ENCODE measurements at places on chromosomes 6 and 20.

GRCh38 chr6:21582651-21583050 is 10.9 kb upstream of the SOX4 start:
- no peak for DNase-seq

- no peak for DNase-seq
Measured at GRCh38 chr6:43877463-43878126, 107.6 kb downstream of the VEGFA start.

- no peak for DNase-seq
Measured at GRCh38 chr6:20467437-20467836, 65.8 kb downstream of the E2F3 start.

DNA sequence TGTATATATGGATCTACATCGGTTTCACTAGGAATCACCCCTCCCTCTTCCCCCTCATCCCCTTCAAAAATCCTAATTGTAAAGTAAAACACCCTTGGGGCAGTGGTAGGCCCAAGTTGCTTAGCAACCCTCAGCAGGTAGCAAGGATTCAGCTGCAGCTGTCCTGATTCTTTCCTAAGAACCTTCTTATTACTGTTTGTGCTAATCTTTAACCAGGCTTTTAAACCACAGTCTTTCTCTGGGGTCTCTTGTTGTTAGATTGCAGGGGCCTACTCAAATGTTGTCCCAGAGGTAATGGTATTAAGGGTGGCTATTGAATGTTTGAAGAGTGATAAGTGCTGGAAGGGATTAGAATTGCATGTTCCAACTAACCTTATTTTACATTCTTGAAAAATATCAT is 46.4 kb downstream of the PRL start:
- no peak for DNase-seq

GRCh38 chr6:139917951-139918630 is 543.6 kb upstream of the CITED2 start:
- no peak for DNase-seq

- peak; percentile 10 for DNase-seq
Measured at GRCh38 chr6:14212020-14212419, 94.4 kb downstream of the CD83 start.

DNA sequence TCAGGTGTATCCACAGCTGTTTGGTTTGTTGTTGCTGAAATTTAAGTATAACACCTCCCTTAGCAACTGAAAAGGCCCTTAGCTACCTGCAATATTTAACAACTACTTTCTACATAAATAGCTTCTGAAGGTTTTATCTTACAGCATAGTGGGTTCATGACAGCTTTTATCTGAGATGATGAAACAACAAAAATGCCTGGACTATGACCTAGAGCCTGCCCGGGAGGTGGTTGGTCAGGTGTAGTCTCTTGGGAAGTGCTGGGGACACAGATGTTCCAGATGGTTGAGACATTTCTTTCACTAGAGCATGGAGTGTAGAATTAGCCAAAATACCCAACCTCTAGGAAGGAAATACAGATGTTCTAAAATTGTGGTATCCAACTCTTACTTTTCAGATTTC is 705.4 kb downstream of the MAFB start:
- no peak for DNase-seq

DNA sequence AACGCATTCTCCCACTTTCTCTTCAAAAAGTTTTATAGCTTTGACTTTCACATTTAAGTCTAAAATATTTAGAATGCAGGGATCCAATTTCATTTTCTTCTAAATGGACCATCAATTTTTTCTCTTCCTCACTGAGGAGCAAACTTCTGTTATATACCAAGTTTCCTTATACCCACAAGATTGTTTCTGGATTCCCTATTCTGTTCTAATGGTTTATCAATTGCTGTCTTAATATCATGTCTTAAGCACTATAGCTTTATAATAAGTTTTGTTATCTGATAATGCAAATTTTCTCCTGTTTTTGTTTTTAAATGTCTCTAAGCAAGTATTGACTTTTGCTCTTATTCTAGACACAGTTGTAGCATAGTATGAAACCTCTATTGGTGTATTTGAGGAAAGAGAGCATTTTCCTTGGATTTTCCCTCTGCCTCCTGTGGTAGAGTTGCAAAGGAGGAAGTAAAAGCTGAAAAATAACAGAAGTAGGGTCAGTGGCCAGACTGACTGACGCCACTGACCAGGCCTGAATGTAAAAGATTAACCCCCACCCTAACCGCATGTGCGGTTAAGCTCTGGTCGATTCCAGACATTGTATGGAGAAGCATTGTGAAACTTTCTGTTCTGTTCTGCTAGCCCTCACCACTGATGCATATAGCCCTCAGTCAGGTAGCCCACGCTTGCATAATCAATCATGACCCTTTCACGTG is 40.3 kb downstream of the GPX5 start:
- DNase-seq, result no peak

DNA sequence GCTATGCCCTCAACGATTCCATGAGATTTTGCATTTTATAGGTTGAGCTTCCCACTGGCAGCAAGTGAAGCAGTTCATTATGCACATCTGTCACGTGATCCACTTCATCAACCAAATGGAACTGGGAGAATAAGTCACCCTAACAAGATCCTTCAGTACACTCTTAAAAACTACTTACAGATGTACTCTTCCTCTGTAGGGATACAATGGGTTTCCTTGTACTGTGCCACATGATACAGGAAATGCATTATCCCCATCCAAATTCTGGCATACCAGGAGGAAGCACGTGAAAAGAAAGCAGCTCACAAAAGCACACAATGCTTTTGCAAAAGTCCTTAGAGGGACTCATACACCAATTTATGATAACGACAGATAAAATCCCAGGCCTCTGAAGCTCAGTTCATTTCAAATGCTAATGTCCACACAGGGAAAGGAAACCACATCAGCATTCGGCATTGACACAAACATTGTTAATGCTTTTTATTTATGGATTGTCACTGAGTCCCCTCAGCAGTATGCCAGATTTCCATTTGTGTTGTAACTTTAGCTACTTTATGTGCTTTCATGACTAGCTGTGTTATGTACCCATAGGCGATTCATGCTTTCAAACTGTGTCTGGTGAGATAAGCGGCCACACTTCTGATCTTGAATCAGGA is 58.1 kb upstream of the REV3L start:
- no peak for DNase-seq

DNA sequence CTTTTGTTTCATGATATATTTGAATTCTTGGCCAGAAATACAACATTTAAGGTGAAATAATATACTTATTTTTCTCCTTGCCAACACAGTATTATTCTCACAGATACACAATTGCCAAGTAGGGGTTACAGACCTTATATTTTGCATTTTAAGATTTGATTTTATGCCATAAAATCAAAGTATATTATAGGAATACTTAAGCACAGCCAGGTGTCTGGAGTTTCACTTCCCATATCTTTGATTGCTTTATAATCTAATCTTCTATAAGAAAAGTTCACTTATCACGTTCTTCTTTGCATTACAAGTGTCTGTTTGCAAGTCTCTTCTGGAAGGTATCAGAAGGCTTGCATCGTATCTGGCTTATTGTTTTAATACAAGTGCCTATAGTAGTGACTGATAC is 327.7 kb upstream of the MANEA start:
- no peak for DNase-seq

DNA sequence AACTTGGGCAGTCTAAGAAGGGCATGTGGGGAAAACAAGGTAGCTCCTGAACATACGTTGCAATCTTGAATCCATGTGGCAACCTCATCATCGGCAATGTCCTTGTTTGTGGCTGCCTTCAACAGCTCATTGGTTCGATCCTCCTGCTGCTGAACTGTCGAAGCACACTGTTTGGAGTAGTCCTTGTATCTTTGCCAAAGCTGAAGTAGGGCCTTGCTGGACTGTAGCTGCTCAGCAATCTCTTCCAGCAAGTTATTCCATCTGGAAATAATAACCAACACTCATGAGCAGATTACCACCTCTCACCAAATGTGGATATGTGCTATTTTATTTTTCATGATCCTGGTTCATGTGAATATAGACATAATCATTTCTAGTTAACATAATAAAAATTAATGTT is 413.3 kb downstream of the ESR1 start:
- DNase-seq, result no peak

DNA sequence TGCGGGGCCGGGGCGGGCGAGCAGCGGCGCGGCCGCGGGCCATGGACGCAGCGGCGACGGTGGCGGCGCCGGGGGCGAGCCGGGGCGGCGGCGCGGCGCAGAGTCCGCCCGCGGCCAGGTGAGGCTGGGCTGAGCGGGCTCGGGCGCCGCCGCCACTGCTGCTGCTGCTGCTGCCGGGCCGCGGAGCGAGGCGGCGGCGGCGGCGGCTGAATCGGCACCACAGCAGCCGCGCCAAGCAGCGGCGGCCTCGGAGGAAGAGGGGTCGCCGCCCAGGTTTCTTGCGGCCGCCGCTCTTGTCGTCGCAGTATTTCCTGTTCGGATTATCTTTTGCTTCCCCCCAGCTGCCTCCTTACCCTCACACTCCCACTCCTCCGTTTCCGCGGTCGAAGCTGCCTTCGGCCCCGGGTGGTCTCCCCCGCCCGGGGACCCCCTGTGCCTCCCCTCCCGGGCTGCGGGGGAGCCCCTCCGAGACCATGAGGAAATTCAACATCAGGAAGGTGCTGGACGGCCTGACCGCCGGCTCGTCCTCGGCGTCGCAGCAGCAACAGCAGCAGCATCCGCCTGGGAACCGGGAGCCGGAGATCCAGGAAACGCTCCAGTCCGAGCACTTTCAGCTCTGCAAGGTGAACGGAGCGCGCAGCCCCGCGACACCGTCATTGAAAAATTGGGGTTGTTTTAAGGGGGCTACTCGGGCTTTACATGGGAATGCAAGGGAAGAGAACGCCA is at the start of gene STXBP5:
TSS of gene STXBP5 (plus strand) at position 358 of the 726 bp plus-strand sequence. CDS start at position 474, 116 bp downstream.
- peak; percentile 38 for DNase-seq

GRCh38 chr20:38975539-38976120 is 13.5 kb downstream of the DHX35 start:
- no peak for DNase-seq

DNA sequence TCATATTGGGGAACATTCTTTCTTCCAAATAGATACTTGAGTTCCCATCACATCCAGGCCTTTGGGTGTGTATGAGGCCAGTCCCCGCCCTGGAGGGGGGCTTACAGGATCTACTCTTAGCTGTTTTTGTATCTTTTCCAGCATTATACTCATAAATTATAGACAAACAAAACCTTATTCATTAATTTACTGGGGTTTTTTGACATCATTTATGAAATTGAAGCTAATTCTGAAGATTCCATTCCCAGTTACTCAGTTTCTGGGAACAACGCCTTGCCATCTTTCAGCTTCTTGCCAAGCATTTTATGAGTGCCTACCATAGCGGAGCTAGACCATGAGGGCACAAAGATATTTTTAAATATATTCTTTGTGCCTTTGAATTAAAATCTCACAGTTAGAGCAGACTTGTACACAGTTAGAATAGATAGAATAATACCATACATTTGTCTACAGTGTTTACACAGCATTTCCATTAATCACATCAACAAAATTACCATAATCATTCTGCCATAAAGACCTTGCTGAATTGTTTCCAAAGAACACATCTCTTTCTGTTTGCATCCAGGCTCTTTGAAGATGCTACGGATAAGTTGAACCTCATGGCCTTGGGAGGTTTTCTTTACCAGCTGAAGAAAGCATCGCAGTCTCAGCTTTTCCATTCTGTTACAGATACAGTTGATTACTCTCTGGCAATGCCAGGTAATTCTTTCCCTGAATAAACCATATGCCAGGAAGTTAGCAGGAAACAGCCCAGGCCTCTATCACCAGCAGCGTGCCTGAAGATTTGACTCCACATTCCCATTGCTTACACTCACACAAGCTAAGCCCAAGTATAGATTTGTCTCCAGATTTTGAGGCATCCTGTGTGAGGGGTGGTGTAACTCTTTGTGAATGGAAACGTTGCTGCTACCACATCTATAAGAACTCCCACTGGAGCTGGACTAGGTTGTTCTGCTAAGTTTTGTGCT is 75.4 kb upstream of the PBOV1 start:
- DNase-seq, result no peak

DNA sequence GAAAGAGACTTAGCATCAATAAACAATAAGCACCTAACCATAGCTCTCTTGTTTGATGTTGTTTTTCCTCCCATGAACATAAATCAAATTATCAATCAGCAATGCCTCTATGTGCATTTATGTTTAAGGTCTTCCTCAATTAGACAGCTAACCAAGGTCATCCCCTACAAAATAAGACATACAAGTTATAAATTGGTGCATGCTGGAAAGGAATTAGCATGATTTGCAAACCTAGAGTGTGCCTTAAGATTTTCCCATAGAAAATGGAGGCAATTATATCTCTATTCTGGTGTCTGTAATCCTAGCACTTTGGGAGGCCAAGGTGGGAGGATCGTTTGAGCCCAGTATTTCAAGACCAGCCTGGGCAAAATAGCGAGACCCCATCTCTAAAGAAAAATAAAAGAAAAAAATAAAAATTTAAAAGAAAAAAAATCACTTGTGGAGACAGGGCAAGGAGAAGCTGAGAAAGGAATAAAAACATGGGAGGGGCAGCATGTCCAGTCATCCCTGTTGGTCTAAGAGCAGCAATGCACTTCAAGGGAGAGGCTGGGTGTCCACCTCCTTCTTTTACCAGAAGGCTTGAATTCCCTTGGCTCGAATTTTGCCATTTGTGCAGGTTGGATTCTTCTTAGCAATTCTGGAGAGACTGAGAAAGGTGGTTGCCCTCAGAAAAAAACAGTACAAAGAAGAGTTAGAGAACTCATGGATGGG is 9.3 kb upstream of the SLPI start:
- no peak for DNase-seq

DNA sequence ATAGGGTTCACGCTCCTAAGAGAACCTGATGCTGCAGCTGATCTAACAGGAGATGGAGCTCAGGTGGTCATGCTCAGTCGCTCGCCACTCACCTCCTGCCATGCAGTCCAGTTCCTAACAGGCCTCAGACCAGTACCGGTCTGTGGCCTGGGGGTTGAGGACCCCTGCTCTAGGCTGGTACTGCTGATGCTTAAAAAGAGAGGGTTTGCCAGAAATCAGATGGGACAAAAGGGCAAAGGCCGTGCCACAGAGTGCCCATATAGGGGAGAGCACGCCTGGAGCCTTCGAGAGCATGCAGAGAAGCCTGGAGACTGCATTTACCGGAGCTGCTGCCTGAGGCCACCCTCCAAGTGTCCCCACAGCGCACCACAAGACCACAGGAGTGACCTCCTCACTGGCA is 75.5 kb downstream of the PTPN1 start:
- no peak for DNase-seq

DNA sequence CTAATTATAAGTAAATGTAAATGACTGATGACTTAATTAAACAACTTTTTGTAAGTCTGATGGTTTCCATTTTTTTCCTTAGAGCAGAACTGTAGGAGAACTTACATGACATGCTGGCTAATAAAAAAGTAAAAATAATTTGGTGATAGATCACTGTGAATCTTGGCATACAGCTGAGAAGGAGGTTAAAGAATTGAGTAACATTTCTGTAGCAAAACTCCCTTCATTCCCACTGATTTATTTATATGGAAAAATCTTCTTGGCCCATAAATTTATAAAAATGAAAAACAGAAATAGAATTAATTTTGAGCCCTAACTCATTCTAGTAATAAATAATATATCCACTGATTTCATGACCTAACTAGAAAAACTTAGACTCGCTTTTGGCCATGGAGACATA is 48.1 kb downstream of the SLC22A3 start:
- no peak for DNase-seq

- DNase-seq, result no peak
Measured at GRCh38 chr6:74956559-74957428, 249.1 kb downstream of the COL12A1 start.

All from SW480 (cell line).